ENCODE measurements at places on chromosomes 1 and 21.

DNA sequence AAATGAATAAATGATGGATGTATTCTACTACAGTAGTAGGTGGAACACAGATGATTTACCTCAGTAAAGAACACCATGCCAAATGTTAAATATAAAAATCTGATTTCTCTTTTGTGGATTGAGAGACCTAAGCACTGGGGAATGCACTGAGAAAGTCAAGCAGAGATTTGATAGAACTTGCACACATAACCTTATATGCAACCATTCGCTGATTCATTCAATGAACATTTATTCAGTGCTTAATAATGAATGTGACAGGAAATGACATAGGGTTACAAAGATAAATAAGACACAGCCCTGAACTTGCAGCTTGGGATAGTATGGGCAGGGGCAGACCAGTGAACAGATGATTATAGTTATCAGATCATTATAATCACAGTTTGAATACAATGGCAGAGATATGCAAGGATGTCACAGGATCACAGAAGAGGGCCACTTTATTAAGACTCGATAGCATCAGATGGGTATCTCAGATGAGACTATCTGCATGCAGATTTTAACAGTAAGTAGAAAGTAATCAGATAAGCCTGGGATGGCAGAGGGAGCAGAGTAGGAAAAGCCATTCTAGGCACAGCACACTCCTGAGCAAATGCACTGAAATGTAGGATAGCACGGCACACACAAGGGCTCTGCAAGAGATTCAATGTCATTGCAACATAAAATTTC is 169.4 kb downstream of the ASTN1 start:
- DNase-seq, result no peak

DNA sequence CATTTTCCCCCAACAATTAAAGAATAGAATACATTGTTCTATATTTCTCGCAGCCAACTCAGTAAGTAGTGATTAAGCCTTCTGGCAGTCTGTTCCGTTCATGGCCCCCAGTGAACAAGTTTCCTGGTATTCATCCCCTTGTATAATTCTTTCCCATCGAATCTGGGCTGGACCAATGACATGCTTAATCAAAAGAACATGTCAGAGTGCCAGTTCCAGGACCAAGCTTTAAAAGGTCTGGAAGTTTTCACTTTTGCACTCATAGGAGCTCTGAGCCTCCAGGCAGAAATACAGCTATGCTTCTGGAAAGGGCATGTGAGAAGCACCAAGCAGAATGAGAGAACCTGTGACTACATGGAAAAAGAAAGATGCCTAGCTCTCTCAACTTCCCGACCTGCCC is 22.5 kb upstream of the DPYD start:
- no peak for DNase-seq

DNA sequence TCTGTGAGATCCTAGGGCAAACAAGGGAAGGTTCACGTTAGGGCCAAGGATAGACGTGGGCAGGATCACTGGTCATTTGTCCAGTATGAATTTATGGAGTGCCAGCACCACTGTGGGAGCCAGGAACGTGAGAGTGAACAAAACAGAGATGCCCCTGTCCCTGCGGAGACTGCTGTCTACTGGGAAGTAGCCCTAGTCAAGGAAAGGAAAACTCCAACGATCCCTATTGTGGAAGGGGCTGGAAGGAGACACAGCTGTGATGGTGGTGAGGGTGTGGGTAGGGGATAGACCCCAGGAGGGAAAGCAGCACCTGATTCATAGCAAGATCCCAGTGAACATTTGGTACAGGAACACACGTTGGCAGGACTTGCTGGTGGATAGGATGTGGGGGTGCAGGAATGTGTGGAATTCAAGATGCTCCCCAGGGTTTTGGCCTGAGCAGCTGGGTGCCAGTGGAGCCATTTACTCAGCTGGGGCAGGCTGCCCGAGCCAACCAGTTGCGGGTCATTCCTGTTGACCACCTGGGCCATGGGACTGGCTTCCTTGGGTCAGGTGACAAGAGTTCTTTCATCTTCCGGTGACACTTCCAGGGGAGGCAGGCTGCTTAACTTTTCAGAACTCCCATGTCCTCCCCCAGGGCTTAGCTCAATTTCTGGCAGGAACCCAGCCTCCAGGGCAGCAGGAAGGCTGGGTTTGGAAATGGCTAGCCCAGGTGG is 1.2 kb upstream of the ATP13A2 start:
- DNase-seq, result no peak

GRCh38 chr1:78274814-78275213 is 216.0 kb upstream of the PTGFR start:
- DNase-seq, result no peak
